ENCODE measurements at places on chromosomes 3 and 15. TPM values are rescaled to one million over a fixed set of nuclear protein-coding genes. Genes with fewer than 3 reads are reported as not detected.

DNA sequence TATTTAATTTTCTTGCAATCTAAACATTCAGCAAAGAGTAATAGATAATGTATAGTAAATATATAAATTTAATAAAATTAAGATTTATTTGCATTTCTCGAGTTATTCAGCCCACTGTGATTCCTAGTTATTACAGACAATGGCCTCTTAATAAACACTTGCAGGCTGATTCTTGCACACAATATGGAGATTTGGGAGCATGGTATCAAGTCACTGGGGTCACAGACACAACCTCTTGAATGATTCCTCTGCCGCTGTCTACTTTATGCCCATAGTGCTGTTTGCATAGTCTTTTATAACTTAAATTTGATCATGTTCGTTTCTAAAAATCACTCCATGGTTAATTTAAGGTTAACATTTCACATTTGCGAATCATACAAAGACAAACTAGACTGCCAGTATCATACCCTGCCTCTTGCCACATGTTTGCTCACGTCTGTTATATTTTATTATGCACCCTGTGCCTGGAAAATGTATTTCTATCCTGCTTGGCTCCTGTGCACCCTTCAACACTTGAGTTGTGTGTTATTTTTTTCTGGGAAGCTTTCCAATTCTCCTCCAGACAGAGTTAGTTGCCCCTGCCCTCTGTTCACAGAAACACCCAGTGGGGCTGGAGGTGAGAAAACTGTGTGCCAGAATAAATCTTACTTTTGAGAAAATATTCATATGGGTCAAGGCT, 206.3 kb upstream of the ROBO1 start:
- no peak for DNase-seq

DNA sequence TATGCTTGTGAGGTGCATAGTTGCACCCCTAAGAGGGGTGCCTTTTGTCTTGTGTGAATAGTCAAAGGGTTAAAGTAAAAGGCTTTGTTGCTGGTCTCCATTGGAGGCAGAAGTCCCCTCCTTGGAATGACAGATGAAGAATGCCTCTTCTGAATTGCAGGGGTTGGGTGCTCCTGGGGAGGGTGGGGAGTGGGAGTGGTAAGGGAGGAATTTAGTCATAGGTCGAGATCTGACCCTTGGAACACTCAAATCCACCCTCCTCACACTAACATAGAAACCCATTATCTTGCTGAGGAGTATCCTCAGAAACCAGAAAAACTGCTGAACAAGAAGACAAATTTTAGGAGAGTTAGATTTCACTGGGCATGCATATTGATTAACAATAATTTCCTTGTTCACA, 4.7 kb downstream of the CTXND1 start:
- DNase-seq = no peak

DNA sequence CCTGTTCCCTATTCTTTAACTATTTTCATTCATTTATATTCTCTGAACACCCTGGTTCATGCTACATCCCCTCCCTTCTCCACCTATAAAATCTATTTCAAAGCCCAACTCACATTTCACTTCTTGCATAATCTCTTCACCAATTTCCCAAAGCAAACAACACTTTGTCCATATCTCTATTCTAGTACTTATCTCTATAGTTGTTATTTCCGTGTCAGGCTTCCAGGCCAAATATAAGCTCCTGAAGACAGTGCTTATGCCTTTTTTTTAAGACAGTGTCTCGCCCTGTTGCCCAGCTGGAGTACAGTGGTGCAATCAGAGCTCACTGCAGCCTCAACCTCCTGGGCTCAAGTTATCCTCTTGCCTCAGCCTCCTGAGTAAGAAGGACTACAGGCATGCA, 43.6 kb downstream of the DNAH12 start:
- no peak for DNase-seq

Gene RCN2
- total RNA-seq = 43.2 TPM

Gene PLS1
- total RNA-seq = 0.85 TPM

Gene TGM5
- total RNA-seq = not detected

Gene EPB42
- total RNA-seq = not detected
